SK-N-DZ (cell line): ENCODE measurements at places on chromosomes 13 and 19.

DNA sequence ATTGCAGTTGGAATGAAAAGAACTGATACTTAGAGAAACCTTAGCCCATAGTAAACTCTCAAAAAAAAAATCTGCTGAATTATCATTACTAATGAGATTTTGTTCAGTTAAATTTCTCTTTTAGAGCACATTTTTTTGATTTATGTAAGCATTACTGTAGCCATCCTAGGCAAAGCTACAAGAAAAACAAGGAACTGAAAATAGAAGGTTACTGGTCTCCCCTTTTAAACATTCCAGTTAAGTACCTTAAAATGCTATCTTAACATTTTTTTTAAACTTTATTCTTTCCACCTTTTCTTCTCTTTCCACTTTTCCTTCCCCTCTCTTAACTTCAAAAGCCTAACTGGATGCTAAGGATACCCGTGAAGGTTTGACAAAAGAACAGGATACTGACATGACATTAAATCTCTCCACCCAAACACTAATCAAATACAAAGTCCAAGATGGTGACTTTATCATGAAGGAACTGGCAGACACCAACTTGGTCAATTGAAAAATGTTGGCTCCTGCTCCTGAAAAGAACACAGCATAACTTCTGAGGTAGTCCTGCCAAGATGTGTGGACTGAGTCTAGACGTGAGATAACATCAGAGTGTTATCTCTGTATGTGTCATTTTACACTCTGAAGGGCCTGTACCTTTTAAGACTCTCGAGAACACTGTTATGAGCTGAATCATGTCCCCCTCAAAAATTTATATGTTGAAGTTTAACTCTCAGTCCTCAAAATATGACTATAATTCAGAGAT is 29.5 kb upstream of the SACS start:
- DNase-seq = peak; percentile 39

GRCh38 chr13:39531646-39532045 is 71.3 kb downstream of the LHFPL6 start:
- DNase-seq = no peak

- DNase-seq = no peak
Measured at GRCh38 chr13:38686577-38687245, at the start of gene FREM2. Gene FREM2 (plus strand): TSS chr13:38687077. CDS start chr13:38687345, 268 bp downstream.

- DNase-seq = no peak
Measured at GRCh38 chr19:10780368-10780767, 55.6 kb downstream of the TMED1 start.

DNA sequence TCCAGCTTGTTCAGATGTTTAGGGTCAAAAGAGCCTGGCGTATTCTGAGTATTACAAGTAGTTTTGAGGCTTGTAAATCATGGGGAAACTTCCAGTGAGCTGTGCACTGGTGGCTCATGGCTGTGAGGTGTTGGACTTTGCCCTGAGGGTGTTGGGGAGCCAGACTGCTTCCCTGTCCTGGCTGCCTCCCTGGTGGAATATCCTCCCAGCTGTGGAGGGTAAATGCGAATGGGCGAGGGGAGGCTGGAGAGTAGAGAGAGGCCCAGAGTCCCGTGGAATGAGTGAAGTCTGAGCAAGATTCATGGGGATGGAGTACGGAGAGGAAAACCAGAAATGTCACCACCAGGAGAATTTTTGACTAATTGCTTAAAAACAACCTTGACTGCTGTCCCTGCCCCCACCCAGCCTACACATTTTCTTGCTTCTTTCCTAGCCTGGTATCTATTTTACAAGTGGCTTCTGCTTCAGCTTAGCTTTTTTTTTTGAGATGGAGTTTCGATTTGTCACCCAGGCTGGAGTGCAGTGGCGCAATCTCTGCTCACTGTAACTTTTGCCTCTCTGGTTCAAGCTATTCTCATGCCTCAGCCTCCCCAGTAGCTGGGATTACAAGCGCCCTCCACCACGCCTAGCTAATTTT is 3.7 kb downstream of the SNRPA start:
- DNase-seq = no peak

DNA sequence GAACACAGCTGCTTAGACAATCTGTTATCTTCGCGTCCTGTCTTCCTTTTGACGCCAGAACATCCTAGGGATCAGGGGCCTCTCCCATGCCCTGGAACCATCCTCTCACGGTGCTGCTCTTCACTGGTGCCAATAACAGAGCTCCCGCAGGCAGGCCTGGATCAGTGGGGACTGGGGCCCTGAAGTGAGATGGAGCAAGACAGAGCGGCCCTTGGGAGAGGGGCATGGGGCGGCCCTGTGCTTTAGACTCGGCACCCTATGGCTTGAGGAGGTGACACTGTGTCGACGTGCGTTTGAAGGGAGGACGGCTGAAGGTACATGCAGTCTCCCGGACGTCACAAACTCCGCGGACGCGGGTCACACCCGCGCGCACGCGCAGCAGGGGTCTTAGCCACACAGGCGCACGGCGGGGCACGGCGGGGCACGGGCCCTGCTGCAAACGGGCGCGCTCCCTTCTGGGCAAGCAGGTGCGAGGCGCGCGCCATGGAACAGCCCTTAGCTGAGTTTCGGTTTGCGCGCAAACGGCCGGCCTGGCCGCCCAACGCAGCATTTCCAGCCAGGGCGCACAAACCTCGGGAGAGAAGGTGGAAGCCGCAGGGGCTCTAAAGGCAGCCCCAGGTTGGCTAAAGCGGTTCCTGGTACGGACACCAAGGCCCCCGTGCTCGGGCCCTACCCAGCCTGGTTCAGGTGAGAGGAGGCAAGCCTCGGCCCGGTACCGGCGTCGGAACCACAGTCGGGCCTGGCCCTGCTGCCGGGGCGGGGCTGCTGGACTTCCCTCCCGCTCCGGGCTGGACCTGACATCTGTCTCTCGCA is 16.5 kb upstream of the RNF17 start:
- peak; percentile 41 for DNase-seq

DNA sequence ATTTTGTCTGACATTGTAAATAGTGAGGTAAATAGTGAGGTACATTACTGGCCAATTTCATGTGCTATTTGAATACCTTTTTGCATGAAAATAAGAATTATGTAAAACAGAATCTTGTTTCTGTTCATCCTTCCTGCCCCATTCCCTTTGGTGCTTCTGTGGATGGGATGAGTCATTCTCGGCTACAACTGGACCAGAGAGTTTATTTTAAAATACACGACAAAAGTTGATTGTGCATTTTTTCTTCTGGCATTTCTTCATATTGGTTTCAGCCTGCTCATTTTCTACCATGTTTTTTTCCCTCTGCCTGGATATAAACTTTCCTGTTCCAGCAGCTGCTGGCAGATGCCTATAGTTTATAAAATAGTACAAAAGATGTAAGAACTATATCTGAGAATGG is 107.5 kb downstream of the CYSLTR2 start:
- DNase-seq = no peak

- no peak for DNase-seq
Measured at GRCh38 chr13:44760434-44760833, 184.3 kb upstream of the TSC22D1 start.

DNA sequence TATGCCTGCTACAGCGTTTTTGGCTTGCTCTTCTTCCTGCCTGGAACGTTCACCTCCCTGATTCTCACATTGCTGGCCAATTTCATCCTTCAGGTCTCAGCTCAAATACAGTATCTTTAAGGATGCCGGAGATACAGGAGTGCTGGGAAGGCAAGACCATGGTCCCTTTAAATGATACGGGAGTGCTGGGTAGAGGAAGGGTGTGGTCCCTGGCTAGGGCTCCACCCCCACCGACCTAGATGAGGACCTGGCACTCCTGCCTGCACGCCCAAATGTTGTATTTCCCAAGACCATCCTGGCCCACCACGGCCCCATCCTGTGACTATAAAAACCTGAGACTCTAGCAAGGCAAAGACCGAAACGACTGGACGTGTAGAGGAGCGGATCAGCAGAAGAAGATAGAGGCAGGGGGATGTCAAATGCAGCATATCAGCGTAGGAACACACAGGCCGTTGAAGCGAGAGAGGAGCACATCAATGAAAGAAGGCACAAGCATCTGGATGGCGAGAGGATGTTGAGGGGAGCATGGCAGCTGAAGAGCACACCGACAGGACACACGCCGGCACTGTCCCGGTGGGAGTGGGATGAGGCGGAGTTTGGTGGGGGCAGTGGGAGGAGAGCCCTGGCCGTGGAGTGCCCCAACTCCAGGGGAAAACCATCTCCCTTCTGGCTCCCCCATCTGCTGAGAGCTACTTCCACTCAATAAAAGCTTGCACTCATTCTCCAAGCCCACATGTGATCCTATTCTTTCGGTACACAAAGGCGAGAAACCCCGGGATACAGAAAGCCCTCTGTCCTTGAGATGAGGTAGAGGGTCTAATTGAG is 74.0 kb downstream of the PCDH9 start:
- no peak for DNase-seq

DNA sequence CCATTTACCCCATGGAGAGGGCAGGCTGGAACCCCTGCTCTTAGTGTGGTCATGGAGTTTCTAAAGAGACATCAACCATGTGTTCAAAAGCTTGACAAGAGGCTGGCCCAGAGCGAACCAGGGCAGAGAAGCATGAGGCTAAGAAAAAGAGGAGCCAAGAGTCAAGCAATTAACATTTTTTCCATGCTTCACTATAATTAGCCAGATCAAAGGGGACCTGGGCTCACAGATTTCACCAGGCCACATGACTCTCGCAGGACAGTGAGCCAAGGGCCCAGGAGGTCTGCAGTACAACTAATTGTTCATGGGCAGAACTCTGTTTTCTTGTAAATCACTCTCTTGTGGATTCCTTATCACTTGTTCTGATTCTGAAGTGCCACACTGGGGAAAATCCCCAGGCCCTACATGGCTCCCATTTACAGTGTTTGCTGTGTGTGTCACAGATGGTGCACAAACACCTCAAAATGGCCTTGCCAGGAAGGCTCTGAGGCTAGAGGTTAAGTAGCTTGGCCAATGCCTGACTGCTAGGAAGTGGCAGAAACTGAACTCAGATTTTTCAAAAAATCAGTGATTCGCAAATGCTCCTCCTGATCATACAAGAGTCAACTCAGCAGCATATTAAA is 101.2 kb downstream of the LHFPL6 start:
- no peak for DNase-seq

- peak; percentile 10 for DNase-seq
Measured at GRCh38 chr19:32067685-32068084, 277.7 kb upstream of the ZNF507 start.

GRCh38 chr13:24196593-24197197 is 36.2 kb downstream of the SPATA13 start:
- DNase-seq = no peak

- DNase-seq = peak; percentile 89
Measured at GRCh38 chr19:53868892-53869804, 1.5 kb downstream of the MYADM start.

- DNase-seq = no peak
Measured at GRCh38 chr13:97274829-97275649, 52.9 kb downstream of the MBNL2 start.
